ENCODE measurements at places on chromosomes 12 and 14. TPM values are rescaled to one million over a fixed set of nuclear protein-coding genes. Genes with fewer than 3 reads are reported as not detected.

DNA sequence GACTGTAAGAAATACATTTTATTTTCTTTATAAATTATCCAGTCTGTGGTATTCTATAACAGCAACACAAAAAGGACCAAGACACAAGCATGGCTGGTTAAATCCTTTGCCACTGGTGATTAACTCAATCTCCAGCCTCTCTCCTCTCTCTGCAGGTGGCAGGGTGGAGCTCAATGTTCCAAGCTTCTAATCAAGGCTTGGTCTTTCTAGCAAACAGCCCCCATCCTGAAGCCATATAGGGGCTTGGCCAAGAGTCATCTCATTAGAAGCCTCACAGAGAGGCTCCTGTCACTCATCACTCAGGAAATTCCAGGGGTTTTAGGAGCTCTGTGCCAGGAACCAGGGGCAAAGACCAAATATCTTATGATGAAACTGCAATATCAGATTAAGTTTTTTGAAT lies 12.0 kb downstream of the C12orf75 start:
- no peak for DNase-seq

- no peak for DNase-seq
Measured at GRCh38 chr14:28987516-28987915, 220.9 kb downstream of the FOXG1 start.

GRCh38 chr12:57844709-57845477 lies 1.6 kb downstream of the CTDSP2 start:
- DNase-seq: peak; percentile 47

DNA sequence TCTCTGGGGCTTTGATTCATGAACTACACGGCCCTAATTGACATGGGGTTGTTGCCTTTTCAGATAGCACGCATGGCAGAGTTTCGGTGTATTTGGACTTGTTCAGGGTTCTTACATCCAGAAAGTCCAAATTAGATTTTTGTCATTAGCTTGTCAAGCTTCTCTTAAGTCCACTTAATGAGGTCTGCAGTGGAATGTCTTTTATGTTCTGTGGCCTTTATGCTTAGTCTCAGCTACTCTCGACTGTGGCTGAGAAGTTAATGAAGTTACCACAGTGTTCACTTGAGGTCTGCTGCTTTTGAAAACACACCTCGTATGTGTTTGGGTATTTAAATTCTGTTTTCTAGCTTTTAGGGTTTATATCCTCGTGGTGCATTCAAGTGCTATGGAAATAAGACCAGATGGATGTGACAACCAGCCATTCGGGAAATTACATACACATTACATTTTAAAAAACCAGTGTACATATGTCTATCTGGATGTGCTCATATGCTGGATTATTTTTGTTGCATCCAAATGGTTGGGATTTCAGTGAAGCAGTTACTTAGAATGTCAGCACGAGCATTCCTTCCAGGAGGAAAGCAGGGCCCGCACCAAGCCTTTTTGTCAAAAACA lies 80.2 kb downstream of the RMST start:
- no peak for DNase-seq

DNA sequence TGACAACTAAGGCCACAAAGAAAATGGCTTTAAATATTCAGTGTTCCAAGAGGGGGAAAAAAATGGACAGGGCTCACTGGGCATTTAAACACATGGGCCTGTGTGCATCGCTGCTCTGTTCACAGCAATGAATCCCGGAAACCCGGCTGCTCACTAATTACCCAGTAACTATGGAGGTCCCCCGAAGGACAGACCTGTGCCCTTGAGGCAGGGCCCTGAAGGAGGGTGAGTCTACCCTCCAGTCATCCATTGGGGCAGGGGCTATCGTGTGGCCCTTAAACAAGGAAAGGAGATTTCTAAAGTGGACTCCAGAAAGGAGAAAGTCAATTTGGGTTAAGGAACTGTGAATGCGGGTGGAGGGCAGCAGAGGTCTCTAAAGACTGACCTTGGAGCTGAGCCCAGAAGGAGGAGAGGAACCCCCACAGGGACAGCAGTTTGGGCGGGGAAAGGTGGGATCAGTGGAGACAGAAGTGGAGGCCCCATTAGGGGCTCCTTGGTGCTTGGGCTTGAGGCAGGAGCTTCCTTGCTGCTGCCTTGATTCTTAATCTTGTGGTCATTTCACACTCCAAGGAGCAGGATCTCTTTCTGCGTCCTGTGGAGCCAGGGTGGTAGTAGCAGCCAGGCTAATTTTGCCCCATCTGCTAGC lies 1.4 kb upstream of the CLMN start:
- no peak for DNase-seq

DNA sequence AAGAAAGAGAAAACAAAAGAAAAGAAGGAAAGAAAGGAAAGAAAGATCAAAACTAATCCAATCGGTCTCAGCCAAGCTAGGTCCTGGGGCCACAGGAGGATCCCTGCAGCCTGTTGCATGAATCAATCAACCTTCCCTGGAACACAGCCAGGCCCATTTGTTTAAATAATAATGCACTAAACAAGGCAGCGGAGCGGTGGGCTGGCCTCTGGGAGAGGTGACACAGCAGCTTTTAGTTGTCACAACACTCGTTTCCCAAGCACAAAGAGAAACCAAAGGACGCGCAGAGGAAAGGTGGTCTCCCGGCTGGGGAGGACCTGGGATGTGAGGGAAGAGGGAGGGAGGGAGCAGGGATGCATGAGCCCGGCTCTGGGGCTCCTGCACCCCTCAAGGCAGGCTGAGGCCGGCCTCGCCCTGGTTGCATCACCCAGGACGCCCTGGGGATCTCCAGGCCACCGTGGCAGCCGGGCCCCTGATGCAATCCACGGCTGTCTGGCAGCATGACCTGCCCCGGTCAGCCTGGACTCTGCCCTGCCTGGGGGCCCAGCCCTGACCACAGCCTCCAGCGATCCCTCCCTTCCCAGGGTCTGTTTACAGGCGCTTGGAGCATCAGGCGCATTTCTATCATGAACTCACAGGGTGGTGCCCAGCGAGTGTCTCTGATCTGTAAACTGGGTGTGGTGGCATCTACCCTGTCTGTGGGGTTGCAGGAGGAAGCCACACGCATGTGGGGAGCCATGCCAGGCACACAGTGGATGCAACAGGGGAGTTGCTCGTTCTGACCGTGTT lies 32.5 kb downstream of the MMP17 start:
- DNase-seq: no peak

DNA sequence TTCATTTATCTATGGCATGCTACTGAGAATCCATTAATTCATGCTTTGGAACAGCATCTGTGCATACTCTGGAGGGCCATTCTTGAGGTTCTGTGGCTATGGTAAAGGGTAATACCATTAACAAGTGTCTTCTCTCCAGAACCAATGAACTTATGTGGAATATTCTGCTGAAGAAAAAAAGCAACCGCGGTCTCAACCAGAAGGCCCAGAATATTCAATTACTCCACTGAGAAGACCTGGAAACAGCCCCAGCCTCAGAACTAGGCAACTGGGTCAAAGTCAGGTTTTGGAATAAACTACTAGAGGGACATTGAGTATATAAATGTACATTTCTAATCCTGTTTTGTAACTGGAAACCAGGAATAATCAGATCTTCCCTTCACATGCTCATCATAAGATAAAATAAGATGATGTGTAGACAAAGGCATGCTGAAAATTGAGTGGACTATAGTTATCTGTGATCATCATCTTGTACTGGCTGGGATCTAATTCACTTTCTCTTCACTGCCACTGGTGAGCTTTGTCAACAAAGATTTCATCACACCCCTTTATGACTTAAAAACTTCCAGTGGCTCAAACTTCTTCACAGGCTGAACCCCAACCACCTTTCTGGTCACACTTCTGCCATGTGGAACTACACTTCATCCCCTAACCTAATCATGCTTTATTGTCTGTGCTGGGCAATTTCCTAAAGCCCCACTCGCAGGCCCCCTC lies 6.0 kb downstream of the SPTB start:
- no peak for DNase-seq

GRCh38 chr14:85024931-85025330 lies 505.0 kb upstream of the FLRT2 start:
- no peak for DNase-seq

DNA sequence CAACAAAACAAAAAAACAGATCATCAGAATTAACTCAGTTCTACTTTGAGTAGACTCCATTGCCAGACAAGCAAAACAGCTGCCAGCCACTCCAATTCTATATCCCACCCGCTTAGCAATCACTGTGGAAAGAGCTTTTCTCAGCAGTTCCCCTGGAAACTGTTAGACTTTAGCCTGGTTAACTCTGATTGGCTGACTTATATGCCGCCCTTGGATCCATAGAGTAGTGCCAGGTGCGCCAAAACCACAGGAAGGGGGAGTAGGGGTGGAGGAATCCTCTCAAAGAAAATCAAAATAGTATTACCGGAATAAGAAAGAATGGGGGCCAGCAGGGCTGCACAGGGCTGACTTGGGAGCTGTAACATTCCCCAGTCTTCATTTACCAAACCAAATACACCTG lies 5.4 kb upstream of the EML5 start:
- DNase-seq: no peak

GRCh38 chr14:28784096-28785048 lies 17.8 kb downstream of the FOXG1 start:
- no peak for DNase-seq

DNA sequence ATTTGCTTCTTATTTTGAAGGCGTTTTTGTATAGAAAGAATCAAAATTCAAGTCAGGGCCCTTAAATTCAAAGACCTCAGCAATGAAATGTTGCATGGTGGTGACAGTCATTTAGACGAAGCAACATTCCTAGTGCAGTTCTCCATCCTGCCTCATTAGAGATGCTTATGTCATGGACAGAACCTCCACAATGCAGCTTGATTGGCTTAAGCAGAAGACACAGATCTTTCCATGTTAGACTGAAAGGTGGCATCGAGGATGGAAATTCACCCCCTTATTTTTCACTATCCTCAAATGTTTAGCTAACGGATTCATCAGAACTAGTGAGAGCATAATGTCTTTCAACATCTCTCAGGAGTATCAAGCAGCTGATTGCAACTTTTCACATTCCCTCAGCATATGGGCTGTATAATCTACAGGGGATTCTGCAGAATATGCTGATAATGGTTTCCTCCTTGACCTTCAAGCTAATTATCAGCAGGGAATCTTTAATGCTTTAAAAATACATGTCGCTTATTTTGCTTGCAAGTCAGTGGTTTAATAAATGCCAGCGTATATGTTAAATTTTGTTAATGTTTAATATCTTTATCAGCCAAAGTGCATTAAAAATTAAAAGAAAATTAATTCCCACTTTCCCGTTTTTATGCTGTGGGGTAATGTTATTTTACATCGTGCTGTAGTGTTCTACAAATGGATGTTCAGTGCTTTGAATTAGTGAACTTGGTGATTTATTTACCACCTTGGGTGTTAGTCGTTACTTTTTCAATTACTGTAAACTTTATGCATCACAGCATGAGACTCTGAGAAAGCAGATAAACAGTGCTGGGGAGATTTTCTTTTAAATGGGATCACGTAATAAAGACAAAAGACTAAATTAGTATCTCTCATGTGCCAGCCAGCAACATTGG lies 12.8 kb upstream of the NRDE2 start:
- no peak for DNase-seq

- no peak for DNase-seq
Measured at GRCh38 chr12:131261906-131262305, 308.2 kb downstream of the ADGRD1 start.

DNA sequence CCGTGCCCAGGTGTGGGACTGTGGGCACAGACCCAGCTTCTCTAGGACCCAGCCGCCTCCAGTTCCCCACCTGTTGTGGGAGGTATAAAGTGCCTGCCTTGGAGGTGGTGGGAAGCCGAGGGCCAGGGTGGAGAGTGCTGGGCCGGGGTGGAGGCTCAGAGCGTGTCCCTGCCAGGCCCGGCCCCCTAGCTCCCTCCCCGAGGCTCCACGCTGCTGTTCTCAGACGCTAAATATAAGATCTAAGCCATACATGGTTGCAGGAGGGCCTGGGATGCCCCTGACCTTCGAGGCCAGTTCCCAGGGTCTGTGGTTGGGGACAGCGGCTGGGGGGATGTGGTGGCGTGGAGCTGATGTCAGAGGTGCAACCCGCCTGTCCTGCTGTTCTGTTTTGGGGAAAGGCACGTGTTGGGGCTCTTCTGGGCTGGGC lies 10.8 kb downstream of the INF2 start:
- DNase-seq: no peak

DNA sequence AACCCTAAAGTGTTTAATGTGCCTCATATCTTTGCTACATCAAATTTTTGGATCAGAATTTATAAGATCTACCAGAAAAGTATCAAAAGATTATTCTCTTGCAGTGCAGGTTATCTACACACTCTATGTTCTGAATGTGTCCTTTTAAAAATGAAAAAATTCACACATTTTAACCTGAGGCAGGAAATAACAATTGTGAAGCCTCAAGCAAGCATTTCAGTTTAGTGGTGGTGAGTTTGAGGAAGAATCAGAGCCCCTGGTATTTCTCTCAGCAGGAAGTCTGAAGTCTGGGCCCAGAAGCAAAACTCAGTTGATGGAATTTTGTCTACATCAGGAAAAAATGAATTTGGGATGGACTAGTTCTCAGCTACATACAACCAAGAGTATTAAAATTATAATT lies 137.0 kb upstream of the PZP start:
- no peak for DNase-seq

DNA sequence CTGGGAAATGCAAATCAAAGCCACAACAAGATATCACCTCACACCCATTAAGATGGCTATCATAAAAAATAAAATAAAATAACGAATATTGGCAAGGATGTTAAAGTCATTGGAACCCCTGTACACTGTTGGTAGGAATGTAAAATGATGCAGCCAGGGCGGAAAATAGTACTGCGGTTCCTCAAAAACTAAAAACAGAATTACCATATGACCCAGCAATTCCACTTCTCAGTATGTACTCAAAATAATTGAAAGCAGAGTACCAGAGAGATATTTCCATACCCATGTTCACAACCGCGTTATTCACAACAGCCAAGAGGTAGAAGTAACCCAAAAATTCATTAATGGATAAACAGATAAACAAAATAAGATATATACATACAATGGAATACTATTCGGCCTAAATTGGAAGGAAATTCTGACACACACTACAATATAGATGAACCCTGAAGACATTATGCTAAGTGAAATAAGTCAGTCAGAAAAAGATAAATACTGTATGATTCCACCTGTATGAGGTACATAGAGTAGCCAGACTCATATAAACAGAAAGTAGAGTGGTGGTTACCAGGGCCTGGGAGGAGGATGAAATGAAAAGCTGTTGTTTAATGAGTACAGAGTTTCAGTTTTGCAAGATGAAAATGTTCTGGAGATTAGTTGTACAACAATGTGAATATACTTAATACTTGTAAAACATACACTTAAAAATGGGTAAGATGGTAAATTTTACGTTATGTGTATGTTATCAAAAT lies 84.6 kb downstream of the TXNDC16 start:
- DNase-seq: no peak

- DNase-seq: no peak
Measured at GRCh38 chr12:58359084-58359483, 417.7 kb downstream of the ATP23 start.

- DNase-seq: no peak
Measured at GRCh38 chr14:100149851-100150611, 9.4 kb downstream of the DEGS2 start.

The OASL gene
- 0.35 TPM for total RNA-seq

The PLCZ1 gene
- not detected for total RNA-seq

The STXBP6 gene
- 34.3 TPM for total RNA-seq

The PTPRB gene
- total RNA-seq: 0.43 TPM

The EMP1 gene
- 8.7 TPM for total RNA-seq

The KNTC1 gene
- total RNA-seq: 38.7 TPM

The NCAPD2 gene
- 56.4 TPM for total RNA-seq

The GPR137C gene
- 0.40 TPM for total RNA-seq

Data from SK-MEL-5 (cell line).